Kidney (tissue), 22 donors: ENCODE measurements at places on chromosomes 2 and 18. TPM values are rescaled to one million over a fixed set of nuclear protein-coding genes. Genes with fewer than 3 reads are reported as not detected.

DNA sequence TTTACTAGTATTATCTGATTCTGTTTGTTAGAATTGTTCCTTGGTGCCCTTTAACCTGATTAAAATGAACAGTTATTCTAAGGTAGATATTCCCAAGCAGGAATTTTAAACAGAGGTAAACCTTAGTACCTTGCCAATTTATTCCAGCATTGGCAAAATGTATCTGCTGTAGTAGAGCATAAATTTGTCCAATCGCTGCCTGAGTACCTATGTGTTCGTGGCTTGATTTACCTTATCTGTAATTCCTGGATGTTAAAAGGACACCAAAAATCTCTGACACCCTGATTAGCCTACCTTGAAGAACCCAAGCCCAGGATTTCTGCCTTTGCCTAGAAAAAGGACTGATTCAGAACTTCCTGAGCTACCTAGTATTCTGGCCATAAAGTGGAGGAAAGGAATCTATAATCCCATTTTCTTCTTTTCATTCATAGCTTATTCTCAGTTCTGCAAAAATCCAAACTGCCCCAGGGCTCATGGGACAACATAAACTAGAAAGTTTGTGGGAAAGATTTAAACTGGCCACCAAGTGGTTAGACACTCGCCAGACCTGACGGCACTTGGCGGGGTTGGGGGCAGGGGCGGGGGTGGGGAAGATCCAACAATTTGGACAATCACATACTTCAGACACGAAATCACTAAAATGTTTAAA lies 16.2 kb upstream of the ZCCHC2 start:
- DNase-seq: no peak

- no peak for DNase-seq
These were observed 54.8 kb downstream of the RTP5 start for GRCh38 chr2:241924069-241924908.

DNA sequence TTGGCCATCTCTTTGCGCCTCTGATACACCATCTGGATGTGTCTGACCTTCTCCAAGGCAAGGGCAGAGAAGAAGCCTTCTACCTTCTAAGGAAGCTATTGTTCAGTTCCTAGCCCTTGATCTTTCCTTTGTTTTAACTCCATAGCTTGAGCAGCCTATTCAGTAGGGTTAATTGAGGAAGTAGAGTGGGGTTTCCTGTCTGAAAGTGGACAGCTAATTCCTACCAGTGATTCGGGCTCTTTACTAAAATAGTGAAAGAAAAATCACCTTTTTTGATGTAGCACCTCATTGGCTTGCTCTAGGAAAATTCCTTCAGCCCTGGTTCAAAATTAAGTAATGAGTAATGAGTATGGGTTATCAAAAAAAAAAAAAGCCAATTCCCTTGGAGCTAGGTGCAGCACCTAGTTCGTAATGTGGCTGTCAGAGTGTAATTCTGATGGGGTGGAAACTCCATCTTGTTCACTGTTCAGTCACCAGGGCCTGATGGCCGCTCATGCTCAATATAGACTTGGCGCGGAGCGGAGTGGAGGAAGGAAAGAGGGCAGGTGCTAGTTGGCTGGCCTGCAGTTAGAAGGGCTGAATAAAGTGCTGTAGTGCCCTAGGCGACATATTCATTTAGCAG lies 2.9 kb upstream of the MGAT5 start:
- no peak for DNase-seq

DNA sequence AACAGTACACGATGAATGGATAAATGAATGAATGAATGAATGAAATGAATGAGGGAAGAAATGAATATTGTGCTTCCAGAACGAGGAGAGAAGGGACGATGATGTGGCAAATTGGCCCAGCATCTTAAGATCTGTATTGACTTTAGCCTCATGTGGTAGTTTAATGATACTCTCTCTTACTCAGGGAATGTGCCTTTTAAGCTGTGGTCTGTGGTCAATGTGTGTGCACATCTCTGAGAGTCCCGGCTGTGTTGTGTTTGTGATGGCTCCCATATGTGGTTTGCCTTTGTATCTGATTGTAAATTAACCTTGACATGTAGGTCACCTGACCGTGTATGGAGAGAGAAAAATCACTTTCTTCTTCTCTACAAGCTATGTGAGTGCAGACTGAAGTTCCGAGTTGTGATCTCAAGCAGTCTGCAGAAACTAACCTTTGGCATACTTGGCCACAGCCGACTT lies 91.2 kb downstream of the NEDD4L start:
- DNase-seq: no peak

- DNase-seq: no peak
These were observed 5.7 kb upstream of the ALS2 start for GRCh38 chr2:201786471-201786870.

DNA sequence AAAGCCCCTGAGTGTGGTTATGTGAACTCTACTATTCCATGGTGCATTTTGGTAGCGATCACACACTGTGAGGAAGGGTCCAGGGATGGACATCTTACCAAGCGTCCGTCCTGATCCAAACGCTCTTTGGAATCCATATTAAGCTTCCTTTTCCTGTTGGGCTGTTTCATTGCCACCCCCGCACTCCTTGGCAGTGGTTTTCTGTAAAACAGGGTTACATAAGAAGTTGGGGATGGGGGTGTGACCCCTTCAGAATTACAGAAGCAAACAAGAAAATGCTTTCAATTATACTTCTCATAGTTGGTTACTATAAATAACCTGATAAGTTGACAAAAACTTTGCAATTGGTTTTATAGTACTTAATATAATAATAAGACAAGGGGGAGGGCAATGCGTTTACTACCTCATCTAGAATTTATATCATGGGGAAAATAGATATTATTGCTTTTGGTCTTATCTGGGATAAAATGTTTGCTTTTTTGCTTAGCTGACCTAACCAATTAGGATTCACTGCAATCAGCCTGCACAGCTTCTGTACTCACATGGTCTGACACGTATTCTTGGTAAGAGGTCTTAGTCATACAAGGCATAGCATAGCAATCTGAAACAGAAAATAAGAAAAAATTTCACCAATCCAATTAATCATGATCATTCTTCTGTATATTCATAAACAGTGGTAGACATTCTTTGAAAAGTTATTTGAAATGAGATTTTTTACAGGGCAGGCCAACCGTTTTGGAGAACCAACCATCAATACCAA lies 103.1 kb downstream of the L3MBTL4 start:
- DNase-seq: no peak

GRCh38 chr2:18814387-18814786 lies 225.0 kb upstream of the NT5C1B start:
- peak; percentile 59 for DNase-seq

GRCh38 chr2:62765619-62766376 lies 60.3 kb downstream of the EHBP1 start:
- DNase-seq: no peak

DNA sequence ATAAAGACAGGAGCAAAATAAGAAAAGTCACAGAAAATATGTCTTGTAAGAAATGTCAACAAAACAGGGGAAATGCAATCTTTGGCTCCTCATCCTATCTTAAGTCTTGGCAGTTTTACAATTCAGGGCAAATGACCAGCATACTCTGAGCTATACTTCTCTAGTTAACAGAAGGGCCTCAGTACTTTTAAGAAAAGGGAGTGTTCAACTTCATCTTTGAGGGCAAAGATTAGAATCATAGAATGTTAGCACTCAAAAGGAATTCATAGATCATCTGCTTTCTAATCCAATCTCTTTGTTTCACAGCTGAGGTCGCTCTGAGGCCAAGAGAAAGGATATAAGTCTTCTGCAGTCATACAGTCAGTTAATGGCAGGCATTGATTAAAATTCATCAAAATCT lies 174.0 kb upstream of the NT5C1B start:
- DNase-seq: peak; percentile 27

GRCh38 chr2:172704072-172704936 lies 31.3 kb upstream of the RAPGEF4 start:
- DNase-seq: no peak

DNA sequence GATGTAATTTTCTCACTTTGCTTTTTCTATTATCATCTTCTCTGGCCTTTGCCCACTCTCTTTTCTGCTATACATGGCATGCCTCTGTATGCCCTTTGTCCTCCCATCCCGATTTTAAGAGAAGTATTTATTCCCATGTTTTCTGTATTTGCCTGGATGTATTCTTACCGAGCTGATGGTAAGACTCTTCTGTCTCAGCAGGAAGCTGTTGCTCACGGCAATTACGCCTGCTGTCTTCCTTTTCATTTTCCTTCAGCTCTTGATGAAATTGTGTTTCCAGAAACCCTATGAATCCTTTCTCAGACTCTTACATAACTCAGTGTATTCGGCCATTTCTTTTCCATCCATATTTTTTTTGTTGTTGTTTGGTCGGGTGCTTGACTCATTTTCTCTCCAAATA lies 121.6 kb downstream of the SP3 start:
- no peak for DNase-seq

DNA sequence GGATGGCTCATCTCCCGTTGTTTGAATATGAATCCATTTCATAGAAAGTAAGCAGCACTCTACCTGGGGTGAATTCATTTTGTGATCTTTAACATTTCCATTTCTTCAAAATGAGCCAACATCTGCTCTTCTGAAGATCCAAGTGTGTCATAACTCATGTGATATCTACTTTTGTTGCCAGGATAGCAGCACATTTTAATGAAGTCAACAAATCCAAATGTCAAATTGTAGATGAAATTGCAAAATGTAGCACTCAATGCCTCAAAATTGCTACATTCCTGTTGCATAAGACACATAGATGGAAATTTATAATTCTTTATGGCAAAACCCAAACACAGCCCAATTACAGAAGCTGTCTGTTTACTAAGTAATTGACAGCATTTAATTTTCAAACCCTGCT lies 360.7 kb downstream of the TMX3 start:
- no peak for DNase-seq

- DNase-seq: no peak
These were observed 3.2 kb downstream of the HS1BP3 start for GRCh38 chr2:20647738-20648137.

GRCh38 chr2:150909613-150910012 lies 352.1 kb downstream of the RBM43 start:
- no peak for DNase-seq

DNA sequence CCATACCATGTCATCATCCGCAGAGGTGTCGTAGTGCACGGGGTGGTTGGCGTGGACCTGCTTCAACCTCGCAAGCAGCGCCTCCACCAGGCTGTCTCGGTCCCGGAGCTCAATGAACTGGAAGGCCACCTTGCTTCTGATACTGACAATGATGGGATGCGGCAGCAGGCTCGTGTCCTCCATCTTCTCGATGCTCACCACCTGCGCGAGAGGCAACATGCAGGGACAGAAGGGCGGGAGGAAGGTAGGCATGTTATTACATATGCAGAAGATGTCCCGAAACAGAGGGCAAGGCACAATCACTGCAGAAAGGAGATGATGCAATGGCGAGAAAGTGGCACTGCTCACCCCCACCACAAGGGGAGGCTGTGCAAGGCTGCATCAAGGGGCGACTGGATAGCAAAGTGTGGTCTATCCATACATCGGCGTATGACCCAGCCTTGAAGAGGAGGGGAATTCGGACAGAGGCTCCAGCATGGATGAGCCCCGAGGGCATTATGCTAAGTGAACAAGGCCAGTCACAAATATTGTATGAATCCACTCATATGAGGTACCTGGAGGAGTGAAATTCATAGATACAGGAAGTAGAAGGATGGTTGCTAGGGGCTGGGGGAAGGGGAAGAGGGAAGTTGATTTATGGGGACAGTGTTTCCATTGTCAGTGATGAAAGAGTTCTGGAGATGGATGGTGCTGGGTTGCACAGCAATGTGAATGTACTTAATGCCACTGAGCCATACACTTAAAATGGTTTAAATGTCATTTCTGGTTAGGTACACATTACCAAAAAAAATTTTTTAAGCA lies 36.6 kb downstream of the RPL31 start:
- no peak for DNase-seq

DNA sequence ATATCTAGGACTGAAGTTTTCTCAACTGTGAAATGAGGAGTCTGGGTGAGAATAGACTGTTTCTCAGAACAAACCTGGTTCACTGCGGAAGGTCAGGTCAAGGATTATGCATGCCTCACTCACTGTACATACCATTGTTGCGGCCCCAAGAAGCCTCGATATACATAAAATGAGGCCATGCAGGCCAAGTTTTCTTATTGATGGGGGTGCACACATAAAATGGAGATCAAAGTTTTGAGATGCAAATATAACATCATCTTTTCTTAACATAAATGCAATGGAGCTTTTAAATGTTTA lies 1366.1 kb upstream of the CELF4 start:
- DNase-seq: no peak

DNA sequence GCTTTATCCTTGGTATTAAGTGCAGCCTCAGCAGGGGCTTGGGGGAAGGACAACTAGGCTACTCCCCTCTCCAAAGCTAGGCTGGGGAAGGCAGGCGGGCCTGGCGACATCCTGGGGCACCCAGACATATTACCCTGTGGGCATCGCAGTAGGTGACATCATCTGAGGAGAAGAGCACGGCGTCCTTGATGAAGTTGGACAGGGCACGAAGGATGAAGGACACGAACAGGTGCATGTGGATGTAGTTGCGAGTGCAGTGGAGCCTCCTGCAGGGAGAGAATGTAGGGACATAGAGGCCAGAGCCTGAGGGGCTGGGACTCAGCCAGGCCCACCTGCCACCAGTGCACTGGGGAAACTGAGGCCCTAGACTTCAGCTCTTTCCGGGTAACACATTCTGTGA lies 32.3 kb downstream of the TMEM37 start:
- no peak for DNase-seq

DNA sequence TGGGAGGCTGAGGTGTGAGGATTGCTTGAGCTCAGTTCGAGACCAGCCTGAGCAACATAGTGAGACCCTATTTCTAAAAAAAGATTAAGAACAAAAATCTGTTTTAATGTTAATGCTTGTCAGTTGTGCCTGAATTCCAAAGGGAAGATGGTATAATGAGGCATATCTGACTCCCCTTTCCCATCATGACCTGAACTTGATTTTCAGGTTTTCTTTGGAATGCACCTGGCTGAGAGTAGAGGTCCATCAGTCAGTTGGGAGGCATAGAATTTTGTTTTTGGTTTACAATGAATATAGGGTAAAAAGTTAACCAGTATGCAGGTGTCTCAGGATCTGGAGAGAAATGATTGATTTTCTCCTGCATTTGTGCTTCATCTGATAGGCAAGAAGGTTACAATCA lies 20.4 kb downstream of the RPIA start:
- peak; percentile 22 for DNase-seq

PIGN gene
- polyA plus RNA-seq: 4.5 TPM

DGUOK gene
- 86.2 TPM for polyA plus RNA-seq

C1GALT1C1L gene
- polyA plus RNA-seq: 3.5 TPM

UPP2 gene
- 20.9 TPM for polyA plus RNA-seq

UGT1A8 gene
- polyA plus RNA-seq: 30.0 TPM

SERPINB5 gene
- not detected for polyA plus RNA-seq

ZBTB7C gene
- 1.8 TPM for polyA plus RNA-seq

ALPP gene
- not detected for polyA plus RNA-seq

GKN2 gene
- not detected for polyA plus RNA-seq

NETO1 gene
- not detected for polyA plus RNA-seq

AKAIN1 gene
- not detected for polyA plus RNA-seq

TEX261 gene
- 35.9 TPM for polyA plus RNA-seq

CAPN14 gene
- 0.22 TPM for polyA plus RNA-seq

RRM2 gene
- 3.6 TPM for polyA plus RNA-seq

SS18 gene
- 43.2 TPM for polyA plus RNA-seq

IL1F10 gene
- not detected for polyA plus RNA-seq

TIGD1 gene
- polyA plus RNA-seq: 4.8 TPM

EVA1A gene
- polyA plus RNA-seq: 32.4 TPM
